Stimulated activated CD8-positive, alpha-beta memory T cell treated with anti-CD3 and anti-CD28 coated beads, Interleukin-7, amount 100 ng/mL, for 1 hour (primary cell): ENCODE measurements at places on chromosomes 7 and 10.
A peak's percentile ranks its signal among the peaks of the same experiment; 100 is the strongest.

DNA sequence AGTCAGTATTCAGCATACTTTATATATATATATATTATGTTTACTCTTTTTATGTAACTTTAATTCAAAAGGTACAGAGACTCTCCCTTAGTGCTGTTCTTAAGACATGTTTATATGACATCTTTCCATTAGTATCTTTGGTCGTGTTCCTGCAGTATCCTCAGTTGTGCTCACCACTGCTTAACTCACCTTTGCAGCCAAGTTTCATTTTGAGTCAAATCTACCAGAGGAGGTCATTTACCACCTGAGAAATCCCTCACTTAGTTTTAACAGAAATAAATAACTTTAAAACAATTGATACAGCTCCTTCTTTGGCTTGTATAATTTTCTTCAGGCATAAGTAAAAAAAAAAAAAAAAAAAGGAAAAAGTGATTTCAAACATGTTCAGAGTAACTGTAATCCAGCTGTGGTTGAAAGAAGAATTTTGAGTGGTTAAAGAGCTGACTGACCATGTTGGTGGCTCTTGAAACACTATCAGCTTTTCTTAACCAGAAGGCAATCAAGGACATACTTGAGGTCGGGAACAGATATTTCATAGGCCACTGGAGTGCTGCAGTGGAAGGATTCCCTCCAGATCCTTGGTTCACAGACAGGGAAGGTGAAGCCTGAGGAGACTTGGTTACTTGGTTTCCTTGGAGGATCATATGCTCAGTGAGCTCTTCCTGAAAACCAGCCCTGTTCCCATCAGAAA, 116.8 kb downstream of the AUTS2 start:
- no peak for DNase-seq

GRCh38 chr10:71773221-71773971, at the start of gene VSIR:
Gene VSIR (minus strand): TSS chr10:71773520. CDS start chr10:71773439, 81 bp downstream.
- DNase-seq = peak; percentile 88

DNA sequence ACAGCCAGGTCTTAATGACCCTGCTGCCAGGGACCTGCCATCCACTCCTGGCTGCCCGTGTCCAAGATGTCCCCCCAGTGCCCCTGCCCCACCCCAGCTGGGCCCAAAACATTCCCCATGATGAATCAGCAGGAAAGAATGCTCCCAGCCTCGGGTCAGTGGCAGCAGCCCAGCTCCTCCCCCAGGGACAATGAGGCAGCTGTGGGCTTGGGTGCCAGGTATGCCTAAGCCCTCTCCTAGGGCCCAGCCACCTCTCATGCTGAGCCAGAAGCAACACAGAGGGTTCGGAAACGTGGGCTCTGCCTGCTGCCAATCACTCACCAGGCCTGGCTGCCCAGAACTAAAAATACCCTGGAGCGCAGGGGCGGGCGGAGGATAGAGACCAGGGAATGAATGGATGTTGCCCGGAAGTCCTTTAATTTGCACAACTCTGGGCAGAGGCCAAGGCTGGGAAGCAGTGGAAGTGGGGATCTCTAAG, 1.5 kb upstream of the LOXL4 start:
- no peak for DNase-seq

GRCh38 chr10:81031774-81032173, 494.1 kb downstream of the SH2D4B start:
- DNase-seq = no peak

- no peak for DNase-seq
Measured at GRCh38 chr10:79494871-79495705, 17.2 kb upstream of the EIF5AL1 start.

DNA sequence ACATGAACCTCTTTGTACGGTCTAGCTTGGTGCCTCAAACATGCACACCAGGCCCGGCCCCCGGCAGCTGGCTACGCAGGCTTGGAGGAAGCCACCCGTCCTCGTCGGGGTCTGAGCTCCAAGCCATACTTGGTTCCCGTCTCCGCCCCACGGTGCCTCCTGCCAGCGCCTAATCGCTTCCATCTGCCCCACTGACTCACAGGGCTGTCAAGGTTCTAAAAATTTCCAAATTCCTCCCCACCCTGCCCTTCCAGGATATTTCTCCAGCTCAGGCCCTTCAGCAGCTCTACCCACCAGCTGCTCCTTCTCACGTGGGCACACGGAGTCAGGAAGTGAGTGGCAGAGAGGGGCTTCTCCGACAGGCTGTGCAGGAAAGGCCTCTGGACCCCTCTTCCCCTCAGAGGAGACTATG, 38.8 kb downstream of the TMEM270 start:
- DNase-seq = no peak
